Stimulated activated CD8-positive, alpha-beta memory T cell treated with anti-CD3 and anti-CD28 coated beads, Interleukin-15, amount 100 ng/mL, for 1 hour (primary cell): ENCODE measurements at places on chromosomes 4 and X.

GRCh38 chr4:113955411-113955810 lies 24.0 kb downstream of the ARSJ start:
- DNase-seq, result no peak

DNA sequence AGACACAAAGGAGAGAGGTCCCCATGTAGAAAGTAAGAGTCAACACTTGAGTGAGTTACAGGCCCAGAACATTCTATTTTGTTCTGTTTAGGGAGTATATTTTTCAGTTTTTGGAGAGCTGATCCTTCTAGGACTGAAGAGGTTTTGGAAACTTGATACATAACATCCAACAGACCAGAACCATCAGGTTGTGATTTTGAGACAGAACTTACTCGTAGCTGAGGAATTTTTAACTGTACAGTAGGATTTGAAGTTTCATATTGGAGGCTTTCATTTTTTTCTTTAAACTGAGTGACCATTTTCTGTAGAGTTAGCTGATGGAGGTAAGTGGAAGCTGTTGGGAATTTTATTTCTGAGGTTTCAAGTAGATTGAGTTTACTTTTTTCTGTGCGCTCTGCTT lies 73.3 kb downstream of the NCAPG start:
- no peak for DNase-seq

DNA sequence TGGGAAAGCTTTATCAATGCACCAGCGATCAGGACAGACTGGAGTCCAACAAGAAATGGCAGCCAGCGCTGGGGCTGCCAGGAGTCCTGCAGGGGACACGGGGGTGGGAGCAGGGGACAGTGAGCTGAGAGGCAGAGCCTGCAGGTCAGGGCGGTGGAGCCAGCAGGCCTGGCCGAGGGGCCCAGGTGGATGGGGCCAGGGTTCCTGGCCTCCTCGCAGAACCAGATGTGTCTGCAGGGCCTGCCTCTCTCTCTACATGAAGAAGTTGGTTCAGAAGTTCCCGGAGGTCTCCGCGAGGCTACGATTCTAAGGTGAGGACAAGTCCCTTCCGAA lies 63.6 kb downstream of the CPZ start:
- no peak for DNase-seq

DNA sequence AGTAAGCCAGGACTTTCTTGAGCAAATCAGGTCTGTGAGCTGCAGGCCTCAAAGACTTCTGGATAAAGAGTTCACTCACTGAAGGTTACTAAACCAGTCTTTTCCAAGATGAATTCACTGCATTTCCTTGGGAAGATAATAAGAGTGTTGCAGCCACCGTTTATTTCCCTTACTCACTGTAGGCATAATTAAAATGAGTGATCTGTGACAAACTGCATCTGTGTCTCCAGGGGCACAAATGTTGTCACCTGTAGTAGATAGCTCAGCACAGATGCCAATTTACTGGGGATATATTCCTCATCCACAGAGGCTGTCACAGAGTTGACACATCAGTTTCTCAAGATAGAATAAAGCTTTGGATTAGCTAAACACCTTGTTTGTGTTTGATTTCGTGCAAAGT lies 580.2 kb downstream of the SPRY1 start:
- no peak for DNase-seq

DNA sequence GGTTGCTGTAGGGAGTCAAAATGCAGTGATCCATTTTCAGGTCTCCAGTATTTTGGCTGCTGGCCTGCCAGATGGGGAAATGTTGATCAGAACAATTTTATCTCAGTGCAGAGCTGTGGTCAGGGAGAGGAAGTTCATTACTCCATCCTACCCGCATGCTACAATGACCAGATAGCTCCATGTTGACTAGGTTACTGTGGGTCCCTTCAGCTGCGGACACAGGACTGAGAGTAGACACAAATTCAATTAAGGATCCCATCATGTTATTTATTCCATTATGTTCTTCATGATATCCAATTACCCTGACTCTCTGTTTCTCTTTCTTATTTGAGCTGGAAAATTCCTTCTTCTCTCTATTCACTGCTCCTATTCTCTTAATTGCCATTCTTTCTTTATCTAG lies 16.3 kb downstream of the SYNPO2 start:
- no peak for DNase-seq

DNA sequence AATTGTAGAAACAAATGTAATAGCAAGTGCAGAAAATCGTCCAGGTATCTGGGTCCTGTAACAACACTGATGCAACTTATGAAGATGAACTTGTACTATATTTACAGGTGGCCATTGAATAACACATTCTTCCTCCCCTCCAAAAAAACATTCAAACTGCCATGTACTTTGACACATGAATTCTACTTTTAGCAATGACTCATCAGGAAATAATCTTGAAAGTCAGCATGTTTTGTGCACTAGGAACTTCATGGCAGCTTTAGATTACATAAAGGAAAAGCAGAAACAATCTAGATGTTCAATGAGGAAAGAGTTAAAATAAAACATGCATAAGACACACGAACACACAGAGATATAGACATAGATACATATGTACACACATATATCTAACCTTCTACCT lies 2.5 kb downstream of the PABPC1L2A start:
- no peak for DNase-seq

GRCh38 chr4:77695774-77696173 lies 90.2 kb downstream of the CXCL13 start:
- no peak for DNase-seq

DNA sequence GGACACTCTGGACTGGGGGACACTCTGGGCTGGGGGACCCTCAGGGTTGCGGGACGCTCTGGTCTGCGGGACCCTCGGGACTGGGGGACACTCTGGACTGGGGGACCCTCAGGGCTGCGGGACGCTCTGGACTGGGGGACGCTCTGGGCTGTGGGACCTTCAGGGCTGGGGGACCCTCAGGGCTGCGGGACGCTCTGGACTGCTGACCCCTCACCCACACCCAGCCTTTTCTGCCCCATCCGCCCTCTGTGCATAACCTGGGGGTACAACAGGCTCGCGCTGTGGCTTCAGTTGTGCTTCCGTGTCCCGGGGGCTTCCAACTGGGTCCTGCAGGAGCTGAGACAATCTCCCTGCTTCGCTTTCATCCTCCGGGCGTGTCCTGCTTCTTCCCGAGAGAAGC lies 766.0 kb downstream of the TRIML1 start:
- DNase-seq, result no peak

GRCh38 chrX:119391279-119391678 lies 7.9 kb upstream of the SLC25A43 start:
- DNase-seq, result no peak

GRCh38 chr4:56684320-56685050 lies 3.4 kb upstream of the HOPX start:
- DNase-seq, result no peak

DNA sequence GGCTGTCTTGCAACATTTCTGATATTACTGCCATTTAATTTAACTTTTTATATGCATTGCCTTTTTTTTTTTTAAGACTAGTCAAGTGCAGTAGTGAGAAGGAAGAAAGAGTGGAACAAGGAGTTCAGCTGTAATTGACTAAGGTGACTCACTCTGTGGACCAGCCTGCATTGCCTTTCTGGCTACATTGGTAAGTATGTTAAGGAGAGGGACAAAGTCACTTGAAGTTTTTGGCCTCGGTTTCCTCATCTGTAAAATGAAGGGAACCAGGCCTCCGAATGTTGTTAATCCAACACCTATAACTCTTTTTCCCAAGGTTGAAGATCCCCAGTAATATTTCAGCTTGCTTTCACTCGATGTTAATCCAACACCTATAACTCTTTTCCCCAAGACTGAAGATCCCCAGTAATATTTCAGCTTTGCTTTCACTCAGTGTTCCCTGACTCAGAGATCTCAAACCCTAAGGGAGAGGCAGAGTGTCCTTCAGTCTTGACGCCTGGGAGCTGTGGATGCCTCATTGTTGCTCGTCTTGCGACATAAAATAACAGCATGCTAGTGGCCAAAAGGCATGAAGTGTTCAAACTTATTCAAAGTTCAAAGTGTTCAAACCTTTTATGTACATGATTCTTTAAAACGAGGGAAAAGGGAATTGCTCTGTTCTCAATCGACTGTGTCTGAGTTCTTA lies 102.0 kb downstream of the SORBS2 start:
- no peak for DNase-seq

- no peak for DNase-seq
Measured at GRCh38 chrX:124300405-124300804, 32.1 kb upstream of the TEX13D start.

- no peak for DNase-seq
Measured at GRCh38 chr4:107618656-107619055, 101.4 kb downstream of the PAPSS1 start.
